ENCODE measurements at places on chromosomes 12 and 14. TPM values are rescaled to one million over a fixed set of nuclear protein-coding genes. Genes with fewer than 3 reads are reported as not detected.

GRCh38 chr12:31491841-31492598, 98.9 kb downstream of the DENND5B start:
- no peak overlapping the region for H3K27ac ChIP-seq
- H3K27me3 ChIP-seq, result peaks cover 2% of the 10 kb centered on the region
- H3K36me3 ChIP-seq, result no peaks in the 10 kb centered on the region

OR4E2 gene
- total RNA-seq, result not detected

- H3K27ac ChIP-seq, result no peak overlapping the region
- DNase-seq, result no peak
- H3K36me3 ChIP-seq, result no peaks in the 10 kb centered on the region
Measured at GRCh38 chr14:55881577-55882241, 236.5 kb upstream of the PELI2 start.

DNA sequence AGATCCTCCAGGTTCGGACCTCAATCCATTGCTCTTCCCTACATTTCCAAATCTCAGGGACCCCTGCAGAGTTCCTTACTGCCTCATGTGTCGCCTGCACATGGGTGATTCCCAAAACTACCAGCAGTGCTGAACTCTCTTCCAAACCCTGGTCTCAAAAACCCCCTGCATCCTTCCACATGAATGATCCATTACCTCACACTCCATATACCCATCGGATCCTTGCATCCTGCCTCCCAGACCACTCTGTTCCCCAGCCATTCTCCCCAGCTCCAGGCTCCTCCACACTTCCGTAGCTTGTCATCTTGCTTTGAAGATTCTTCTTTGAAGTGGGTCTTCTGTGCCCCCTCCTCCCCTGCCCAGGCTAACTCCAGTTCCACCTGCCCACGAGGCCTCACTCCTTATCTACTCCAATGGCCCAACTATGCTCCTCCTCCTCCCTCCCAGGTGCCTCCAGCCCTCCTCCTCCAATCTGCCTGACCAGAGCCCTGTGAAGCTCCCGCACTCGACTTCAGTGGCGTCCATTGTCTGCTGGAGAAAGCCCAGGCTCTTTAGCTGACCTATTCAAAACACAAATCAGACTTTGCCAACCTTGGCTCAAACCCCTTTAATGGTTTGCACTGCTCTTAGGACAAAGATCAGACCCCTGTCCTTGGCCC, 13.8 kb downstream of the RAPGEF3 start:
- no peak overlapping the region for H3K27ac ChIP-seq
- peaks cover 6% of the 10 kb centered on the region for H3K4me1 ChIP-seq
- no peak overlapping the region for H3K4me3 ChIP-seq
- H3K36me3 ChIP-seq, result no peaks in the 10 kb centered on the region
- no peak for DNase-seq

GRCh38 chr12:132803888-132804287, 24.8 kb downstream of the GOLGA3 start:
- H3K4me1 ChIP-seq, result peaks cover 10% of the 10 kb centered on the region
- no peak for DNase-seq
- no peak overlapping the region for H3K4me3 ChIP-seq
- H3K36me3 ChIP-seq, result peaks cover 70% of the 10 kb centered on the region
- H3K27ac ChIP-seq, result no peak overlapping the region

- peak overlapping the region; percentile 94 for H3K4me3 ChIP-seq
- no peak for DNase-seq
- peak overlapping the region; percentile 99 for H3K27ac ChIP-seq
- peaks cover 82% of the 10 kb centered on the region for H3K36me3 ChIP-seq
Measured at GRCh38 chr12:6535960-6536847, 1.9 kb downstream of the GAPDH start.

MMP19 gene
- total RNA-seq, result not detected

USP44 gene
- total RNA-seq, result 4.3 TPM

DNA sequence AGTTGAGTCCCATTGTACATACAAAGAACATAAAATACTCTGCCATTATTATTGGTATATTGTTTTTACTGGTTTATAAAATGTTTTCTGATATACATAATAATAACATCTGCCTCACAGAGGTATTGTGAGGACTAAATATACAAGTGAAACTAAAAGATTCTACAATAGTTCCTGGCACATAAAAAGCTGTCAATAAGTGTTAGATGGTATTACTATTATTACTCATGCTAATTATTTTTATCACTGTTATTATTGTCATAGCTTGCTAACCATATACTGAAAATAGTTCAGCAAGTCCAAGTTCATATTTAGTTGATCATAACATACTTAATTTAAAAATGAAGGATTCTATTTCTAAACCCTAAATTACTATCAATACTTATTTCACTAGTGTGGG, 34.4 kb downstream of the BTG1 start:
- H3K4me3 ChIP-seq, result peak overlapping the region; percentile 3
- no peak overlapping the region for H3K27ac ChIP-seq
- peaks cover 50% of the 10 kb centered on the region for H3K4me1 ChIP-seq
- H3K27me3 ChIP-seq, result no peaks in the 10 kb centered on the region
- no peak for DNase-seq
- peaks cover 16% of the 10 kb centered on the region for H3K36me3 ChIP-seq

SDR9C7 gene
- not detected for total RNA-seq

DNA sequence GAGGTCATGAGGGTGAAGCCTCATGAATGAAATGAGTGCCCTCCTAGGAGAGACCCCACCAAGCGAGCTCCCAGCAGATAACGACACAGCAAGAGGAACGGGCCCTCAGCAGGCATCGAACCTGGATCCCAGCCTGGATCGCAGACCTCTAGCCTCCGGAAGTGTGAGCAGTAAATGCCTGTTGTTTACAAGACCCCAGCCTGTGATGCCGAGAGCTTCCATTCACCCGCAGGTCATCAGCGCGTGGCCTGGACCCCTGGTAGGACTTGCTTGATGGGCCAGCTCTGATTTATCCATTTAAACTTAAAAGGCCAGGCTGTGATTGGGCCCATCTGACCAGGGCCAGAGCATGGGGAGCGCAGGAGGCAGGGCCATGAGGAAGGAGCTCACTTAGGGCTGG, 7.0 kb downstream of the TMEM179 start:
- H3K27ac ChIP-seq, result no peak overlapping the region
- DNase-seq, result no peak

- H3K27me3 ChIP-seq, result no peaks in the 10 kb centered on the region
- no peak overlapping the region for H3K27ac ChIP-seq
- no peaks in the 10 kb centered on the region for H3K36me3 ChIP-seq
- H3K4me3 ChIP-seq, result no peak overlapping the region
- no peaks in the 10 kb centered on the region for H3K4me1 ChIP-seq
Measured at GRCh38 chr12:41527534-41528116, 339.5 kb downstream of the PDZRN4 start.

DNA sequence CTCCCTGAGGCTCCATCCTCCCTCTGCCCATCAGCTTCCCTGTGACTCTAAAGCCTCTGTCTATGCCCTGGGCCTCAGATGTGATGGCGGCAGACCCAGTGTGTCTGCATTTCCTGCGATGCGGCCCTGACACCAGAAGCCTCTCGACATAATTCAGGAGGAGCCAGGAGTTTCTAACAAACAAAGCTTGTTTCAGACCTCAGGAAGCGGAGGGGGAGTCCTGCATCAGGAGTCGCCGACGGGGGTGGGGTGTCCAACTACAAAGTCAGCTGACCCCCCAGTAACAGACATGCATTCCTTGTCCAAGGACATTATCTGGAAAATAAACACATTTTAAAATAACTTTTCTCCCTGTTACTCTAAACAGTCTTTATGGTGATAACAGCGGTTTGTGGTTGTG, 167.5 kb downstream of the DPF3 start:
- peaks cover 6% of the 10 kb centered on the region for H3K27me3 ChIP-seq

- no peaks in the 10 kb centered on the region for H3K4me1 ChIP-seq
- H3K4me3 ChIP-seq, result no peak overlapping the region
- no peak for DNase-seq
- H3K27ac ChIP-seq, result no peak overlapping the region
- H3K27me3 ChIP-seq, result no peaks in the 10 kb centered on the region
Measured at GRCh38 chr12:118874698-118875548, 106.4 kb upstream of the SRRM4 start.

DCTN2 gene
- total RNA-seq, result 101 TPM

IFNG-AS1 gene
- not detected for total RNA-seq

GRCh38 chr12:66405395-66405794, 103.1 kb downstream of the HELB start:
- DNase-seq, result no peak
- peaks cover 6% of the 10 kb centered on the region for H3K27me3 ChIP-seq
- H3K27ac ChIP-seq, result no peak overlapping the region
- no peaks in the 10 kb centered on the region for H3K36me3 ChIP-seq

DNA sequence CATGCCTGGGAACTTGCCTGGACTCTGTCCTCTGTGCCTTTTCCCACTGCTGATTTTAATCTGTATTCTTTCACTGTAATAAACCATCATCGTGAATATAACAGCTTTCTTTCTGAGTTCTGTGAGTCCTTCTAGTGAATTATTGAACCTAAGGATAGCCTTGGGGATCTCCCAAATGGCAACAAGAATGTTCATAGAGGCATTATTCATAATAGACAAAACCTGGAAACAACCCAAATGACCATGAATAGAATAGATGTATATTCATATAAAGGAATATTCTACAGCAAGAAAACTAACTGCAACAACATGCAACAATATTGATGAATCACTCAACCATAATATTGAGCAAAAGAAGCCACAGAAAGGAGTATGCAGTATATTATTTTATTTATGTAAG, 44.7 kb upstream of the CEP83 start:
- H3K4me3 ChIP-seq, result no peak overlapping the region
- no peaks in the 10 kb centered on the region for H3K36me3 ChIP-seq
- no peak overlapping the region for H3K27ac ChIP-seq
- peaks cover 3% of the 10 kb centered on the region for H3K4me1 ChIP-seq
- no peak for DNase-seq

DNA sequence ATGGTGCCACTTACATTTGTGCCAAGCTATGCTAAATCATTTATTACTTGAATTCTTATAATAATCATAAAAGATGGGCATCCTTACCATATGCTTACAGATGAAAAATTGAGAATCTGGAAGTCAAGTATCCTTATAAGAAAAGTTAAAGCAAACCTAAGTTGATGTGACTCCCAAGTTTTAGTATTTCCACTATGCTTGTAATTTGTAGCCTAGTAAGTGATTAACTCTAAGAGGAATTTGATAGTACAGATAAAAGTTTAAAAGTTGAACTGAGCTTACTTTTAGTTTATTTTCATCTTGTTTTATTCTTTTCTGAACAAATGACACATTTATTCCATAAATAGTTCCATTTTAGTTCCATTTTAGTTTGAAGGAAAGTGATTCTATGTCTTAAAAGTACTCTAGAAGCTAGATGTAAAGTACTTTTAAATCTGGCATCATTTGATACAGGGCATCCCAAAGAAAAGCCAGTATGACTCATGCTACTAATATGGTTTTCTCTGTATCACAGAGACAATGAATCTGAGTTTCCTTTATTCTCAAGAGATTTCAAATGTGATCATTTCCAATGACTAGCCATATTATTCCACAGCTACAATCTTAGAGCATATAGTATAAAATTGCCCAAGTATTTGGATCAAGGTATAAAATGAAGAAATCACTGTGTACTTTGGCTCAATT, 596.0 kb downstream of the SLC16A7 start:
- H3K36me3 ChIP-seq, result no peaks in the 10 kb centered on the region
- no peak overlapping the region for H3K4me3 ChIP-seq
- H3K4me1 ChIP-seq, result no peaks in the 10 kb centered on the region
- H3K27me3 ChIP-seq, result no peaks in the 10 kb centered on the region
- H3K27ac ChIP-seq, result no peak overlapping the region

- H3K27me3 ChIP-seq, result no peaks in the 10 kb centered on the region
- no peaks in the 10 kb centered on the region for H3K36me3 ChIP-seq
- no peak overlapping the region for H3K27ac ChIP-seq
- DNase-seq, result no peak
Measured at GRCh38 chr12:78392918-78393317, 471.7 kb upstream of the SYT1 start.

GRCh38 chr12:98725476-98726247, 80.6 kb downstream of the APAF1 start:
- H3K27me3 ChIP-seq, result no peaks in the 10 kb centered on the region
- peak overlapping the region; percentile 67 for H3K27ac ChIP-seq
- H3K4me3 ChIP-seq, result no peak overlapping the region
- peak; percentile 34 for DNase-seq

DNA sequence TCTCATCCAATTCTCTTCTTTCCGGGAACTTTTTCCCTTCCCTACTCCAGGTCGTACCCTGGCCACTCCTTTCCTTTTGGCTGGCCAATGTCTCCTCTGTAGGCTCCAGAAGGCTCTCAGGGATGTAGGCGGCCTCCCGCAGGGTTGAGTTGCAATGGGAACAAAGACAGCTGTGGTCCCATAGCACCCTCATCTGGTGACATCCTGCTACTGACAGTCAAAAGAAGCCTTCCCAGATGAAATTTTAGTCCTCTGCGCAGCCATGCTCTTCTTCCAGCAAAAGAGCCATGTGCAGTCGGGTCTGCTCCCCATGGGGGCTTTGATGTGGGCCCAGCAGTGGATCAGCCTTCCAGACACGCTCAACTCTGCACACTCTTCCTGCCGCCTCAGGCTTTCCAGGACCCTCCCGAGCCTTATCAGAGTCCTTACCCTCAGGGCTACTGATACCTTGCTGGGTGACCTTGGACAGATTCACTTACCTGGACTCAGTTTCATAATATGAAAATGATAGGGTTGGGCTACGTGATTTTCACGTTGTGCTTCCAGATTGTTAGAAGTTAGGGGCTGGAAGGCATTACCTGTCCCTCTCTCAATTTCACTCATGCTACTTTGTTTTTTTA, 5.5 kb upstream of the CELA1 start:
- no peaks in the 10 kb centered on the region for H3K4me1 ChIP-seq
- no peak overlapping the region for H3K27ac ChIP-seq
- peaks cover 10% of the 10 kb centered on the region for H3K36me3 ChIP-seq
- no peak overlapping the region for H3K4me3 ChIP-seq
- peak; percentile 32 for DNase-seq
- no peaks in the 10 kb centered on the region for H3K27me3 ChIP-seq

GRCh38 chr12:91261820-91262676, 79.4 kb upstream of the DCN start:
- H3K36me3 ChIP-seq, result no peaks in the 10 kb centered on the region
- H3K27ac ChIP-seq, result no peak overlapping the region
- no peak overlapping the region for H3K4me3 ChIP-seq
- no peaks in the 10 kb centered on the region for H3K4me1 ChIP-seq

- H3K4me1 ChIP-seq, result peaks cover 44% of the 10 kb centered on the region
- H3K4me3 ChIP-seq, result no peak overlapping the region
- peak overlapping the region; percentile 73 for H3K27ac ChIP-seq
Measured at GRCh38 chr12:75933101-75933500, 98.5 kb downstream of the PHLDA1 start.

DNA sequence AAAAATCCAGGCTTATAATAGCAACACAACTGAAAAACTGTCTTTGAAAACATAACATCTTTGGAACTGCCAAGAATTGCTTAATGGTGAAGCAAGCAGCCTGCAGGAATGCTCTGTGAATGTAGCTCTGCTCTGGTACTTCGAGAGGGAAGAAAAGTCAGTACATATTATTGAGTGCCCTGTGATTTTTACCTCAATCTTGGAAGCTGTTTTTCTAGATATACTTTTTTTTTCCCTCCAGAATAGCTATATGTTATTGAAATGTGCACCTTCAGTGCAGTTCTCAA, 508.1 kb downstream of the PCNX1 start:
- H3K27ac ChIP-seq, result no peak overlapping the region
- H3K4me1 ChIP-seq, result peaks cover 36% of the 10 kb centered on the region
- no peak for DNase-seq
- no peak overlapping the region for H3K4me3 ChIP-seq
- H3K36me3 ChIP-seq, result peaks cover 60% of the 10 kb centered on the region

Data from activated T-helper 2 cell treated with anti-CD3 and anti-CD28 coated beads, Interferon-gamma antibody, Interleukin-2, Interleukin-4, amounts not matched to agents 10 μg/mL and 5 μg/mL and 100 μg/mL, durations not matched to agents 14 hours and 24 hours and 36 hours (primary cell).